ENCODE measurements at places on chromosomes 3 and 15.

DNA sequence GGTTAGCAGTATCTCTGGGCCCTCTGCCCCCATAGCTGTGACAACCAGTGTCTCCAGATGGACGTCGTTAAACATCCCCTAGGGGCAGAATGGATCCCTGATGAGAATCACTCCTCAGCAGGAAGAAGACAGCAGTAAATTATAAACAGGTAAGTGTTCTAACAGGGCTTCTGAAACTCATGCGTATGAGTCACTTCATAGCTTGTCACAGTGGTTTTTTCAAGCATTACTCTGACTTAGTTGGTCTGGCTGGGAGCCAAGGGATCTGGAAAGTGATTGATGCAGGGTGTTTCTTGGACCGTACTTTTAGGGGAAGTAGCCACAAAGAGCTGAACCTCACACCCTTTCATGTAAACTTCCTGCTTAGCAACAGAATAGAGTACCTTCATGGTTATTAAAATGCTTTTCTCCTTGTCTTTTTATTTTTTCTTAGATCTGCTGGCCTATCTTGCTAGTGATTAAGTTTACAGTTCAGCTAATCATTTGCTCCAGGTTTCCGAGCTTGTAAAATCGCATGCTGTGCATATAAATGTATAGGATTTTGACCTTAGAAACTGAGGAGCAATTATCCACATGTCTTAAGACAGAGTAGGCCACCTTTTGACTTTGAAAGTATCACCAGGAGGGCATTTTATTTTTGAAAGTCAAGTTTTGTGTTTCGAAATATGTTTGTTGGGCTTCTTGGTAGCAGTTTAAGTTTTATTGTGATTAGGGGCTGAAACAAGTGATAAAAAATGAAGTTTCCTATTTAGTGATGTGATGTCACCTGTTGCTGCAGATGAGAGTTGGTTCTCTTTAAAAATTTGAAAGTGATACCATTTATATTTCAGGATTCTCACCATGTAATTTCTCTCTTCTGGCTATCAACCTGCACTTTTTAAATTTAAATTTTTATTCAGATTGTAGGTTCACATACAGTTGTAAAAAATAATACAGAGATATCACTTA is 333.9 kb downstream of the PTPRG start:
- DNase-seq, result peak; percentile 60

GRCh38 chr3:166420071-166420470 is 582.8 kb upstream of the BCHE start:
- no peak for DNase-seq

DNA sequence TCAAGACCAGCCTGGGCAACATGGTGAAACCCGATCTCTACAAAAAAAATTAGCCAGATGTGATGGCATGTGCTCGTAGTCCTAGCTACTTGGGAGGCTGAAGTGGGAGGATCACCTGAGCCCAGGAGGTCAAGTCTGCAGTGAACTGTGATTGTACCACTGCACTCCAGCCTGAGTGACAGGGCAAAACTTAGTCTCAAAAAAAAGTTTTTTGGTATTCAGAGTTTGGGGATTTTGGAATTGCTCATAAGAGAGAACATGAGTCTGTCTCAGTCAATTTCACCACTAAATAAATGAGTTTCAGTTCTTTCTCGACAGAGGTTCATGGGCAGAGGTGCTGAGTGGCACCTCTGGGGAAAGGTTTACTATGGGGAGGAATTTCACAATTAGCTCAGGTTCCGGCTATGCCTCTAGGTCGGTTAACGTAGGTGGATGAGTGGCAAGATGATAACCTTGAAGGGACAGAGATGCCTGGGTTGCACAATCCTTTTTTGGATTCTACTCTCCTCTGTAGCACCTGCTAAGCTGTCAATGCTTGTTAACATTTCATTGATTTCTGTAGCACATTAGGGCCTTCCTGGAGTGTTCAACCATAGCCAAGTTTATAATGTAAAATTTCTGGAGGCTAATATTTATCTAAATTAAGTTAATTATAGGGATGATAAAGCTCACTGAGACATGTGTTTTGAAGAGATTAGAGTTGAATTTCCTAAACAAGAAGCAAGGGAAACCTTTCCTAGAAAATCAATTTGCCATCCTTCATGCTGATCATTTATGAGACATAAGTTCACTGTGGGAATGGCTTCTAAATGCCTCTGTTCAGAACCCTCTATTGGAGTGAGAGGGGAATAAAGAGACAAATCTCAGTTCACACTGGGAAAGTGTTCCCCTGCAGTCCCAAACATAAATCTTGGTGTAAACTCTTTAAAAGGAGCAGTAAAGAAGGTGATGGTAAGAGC is 37.4 kb upstream of the DCP1A start:
- no peak for DNase-seq

GRCh38 chr15:94164202-94164807 is 67.1 kb upstream of the MCTP2 start:
- peak; percentile 79 for DNase-seq

DNA sequence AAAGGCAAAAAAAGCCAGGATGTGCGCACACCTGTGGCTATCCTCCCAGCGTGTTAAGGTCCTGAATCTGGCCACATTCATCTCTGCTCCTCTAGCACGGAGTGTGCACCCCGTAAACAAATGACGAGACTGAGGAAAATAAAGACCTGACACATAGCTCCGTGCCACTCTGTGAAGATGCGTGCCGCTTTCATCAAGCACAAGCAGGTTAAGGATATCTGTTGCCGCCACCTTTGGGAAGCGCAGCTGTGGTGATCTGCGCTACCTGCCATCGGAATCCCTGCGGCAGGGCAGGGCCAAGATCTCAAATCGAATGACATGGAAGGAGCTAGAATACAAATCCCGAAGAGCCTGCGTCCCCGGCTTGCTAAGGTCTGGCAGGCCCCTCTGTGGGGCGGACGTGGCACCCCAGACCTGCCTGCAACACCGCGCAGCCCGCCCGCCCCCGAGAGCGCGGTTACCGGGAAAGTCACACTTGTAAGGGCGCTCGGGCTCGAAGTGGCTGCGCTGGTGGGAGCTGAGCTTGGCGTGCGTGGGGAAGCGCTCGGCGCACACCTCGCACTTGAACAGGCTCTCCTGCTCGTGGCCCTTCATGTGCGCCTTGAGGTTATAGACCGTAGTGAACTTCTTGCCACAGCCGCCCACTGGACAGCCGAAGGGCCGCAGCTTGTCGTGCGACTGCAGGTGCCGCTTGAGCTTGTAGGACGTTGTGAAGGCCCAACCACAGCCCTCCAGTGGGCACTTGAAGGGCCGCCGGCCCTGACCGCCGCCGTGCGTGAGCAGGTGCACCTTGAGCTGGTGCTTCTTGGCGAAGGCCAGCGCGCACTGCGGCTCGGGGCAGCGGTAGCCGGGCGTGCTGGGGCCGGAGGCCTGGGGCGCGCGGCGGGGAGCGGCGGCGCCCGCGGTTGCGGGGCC is 936 bp downstream of the ZXDC start:
- peak; percentile 26 for DNase-seq

GRCh38 chr3:66671291-66671690 is 170.5 kb upstream of the LRIG1 start:
- DNase-seq, result no peak

GRCh38 chr3:72461787-72462186 is 386.5 kb downstream of the SHQ1 start:
- no peak for DNase-seq

DNA sequence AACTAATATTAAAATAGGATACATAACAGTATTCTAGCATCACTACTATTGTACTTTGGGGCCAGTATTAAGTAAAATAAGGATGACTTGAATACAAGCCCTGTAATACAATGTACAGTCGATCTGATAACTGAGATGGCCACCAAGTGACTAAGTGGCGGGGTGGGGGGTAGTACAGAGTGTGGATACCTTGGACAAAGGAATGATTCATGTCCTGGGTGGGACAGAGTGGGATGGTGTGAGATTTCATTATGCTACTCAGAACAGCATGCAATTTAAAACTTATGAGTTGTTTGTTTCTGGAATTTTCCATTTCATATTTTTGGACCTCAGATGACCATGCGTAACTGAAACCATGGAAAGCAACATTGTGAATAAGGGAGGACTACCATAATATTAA is 46.0 kb downstream of the SLC7A14 start:
- DNase-seq, result no peak

DNA sequence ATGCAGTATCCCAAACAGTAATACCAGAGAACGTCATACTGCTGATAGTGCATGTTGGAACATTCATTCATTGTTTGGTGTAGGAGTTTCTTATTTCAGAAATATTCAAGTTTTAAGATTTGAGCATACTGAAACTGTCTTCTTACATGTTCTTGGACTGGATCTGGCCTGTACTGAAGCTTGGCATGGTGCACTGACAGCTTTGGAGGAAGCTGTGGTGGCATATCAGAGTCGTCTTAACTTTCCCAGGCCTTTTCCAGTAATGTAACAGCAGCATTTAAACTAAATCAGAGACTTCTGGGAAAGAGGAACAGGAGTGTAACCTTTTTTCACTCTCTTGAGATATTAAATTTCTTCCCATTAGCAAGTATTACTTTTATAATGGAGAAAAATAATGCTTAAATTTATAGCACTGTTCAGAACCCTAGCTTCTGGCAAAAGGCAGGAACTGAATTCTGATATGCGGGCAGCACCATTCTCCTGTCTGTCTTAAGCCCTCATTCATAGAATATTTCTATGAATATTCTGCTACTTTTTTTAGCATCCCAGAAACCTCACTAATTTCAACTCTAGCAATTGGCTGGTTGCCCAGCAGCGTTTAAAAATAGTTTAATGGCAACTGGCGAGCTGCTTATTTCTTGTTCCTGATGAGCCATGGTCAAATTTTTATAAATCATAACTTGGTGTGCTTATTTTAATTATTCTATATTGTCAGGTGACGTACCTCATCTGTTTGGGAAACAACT is 31.1 kb downstream of the DNAJC13 start:
- DNase-seq, result no peak

Data from activated CD4-positive, alpha-beta T cell treated with anti-CD3 and anti-CD28 coated beads, Interleukin-2, Interleukin-6, amounts not matched to agents 100 ng/mL and 50 ng/mL, durations not matched to agents 16 hours and 8 hours (primary cell).